MM.1S (cell line): ENCODE measurements at places on chromosomes 6 and 20.

DNA sequence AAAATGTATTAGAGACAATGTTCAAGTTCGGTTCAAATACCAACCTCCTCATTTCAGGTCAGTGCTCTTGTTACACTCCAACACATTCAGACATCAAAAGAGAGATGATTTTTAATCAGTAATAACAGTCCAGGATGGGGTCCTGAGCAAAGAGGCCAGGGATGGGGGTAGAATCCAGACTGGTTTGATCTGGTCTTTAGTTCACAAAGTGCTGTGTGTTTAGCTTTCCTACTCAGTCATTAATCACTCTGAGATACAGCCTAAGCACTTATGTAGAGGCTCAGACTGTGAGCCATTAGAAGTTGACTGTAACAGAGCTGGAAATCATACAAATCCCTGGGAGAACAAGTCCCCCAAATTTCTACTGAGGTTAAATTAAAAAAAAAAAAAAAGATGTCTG lies 241.6 kb downstream of the PTPRK start:
- DNase-seq = no peak

DNA sequence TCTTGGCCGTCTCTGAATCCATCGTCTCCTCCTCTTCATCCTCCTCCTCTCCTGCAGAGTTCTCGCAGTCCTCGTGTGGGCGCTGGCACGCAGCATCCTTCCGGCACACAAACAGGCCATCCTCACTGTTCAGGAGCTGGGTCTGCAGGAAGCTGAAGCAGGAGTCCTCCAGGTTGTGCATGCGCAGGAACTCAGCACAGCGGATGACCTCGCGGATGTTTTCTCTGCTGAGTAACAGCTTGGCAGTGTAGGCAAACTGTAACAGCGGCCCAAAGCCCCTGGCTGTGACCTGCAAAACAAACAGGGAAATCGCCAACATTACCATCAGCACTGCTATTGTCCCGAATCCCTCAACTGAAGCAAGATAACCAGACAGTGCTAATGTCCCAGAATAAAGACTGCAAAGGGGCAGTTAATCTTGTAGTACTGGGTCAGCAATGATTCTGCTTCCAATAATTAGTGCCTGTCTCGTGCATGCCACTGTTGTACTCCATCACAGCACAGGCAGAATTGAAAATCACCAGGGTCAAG lies 57.4 kb downstream of the GJA10 start:
- no peak for DNase-seq

- no peak for DNase-seq
These were observed 96.2 kb upstream of the VGLL2 start for GRCh38 chr6:117169064-117169665.

- no peak for DNase-seq
These were observed 5.2 kb downstream of the DNAH8 start for GRCh38 chr6:38720295-38720694.

DNA sequence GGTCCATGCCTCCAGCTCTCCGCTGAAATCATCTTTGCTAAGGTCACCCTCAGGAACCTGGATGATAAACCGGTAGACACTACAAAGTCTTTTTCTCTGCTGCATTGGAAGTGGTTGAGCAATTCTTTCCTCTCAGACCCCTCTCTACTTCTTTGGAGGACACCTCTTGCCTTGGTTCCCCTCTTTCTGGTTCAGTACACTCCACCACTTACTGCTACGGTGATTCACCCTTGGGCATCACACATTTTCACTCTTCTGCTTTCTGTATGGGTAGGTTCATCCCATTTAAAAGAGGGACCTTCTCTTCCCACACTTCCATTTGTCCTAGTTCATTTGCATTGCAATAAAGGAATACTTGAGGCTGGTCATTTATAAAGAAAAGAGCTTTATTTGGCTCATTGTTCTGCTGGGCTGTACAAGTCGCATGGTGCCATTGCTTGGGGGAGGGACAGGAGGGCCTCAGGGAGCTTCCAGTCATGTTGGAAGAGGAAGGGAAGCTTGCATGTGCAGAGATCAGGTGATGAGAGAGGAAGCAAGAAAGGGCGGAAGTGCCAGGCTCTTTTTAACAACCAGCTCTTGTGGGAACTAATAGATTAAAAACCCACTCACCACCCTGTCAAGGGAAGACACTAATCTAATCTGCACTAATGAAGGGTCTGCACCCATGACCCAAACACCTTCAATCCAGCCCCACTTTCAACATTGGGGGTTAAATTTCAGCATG lies 149.7 kb upstream of the TMEM170B start:
- DNase-seq = no peak

DNA sequence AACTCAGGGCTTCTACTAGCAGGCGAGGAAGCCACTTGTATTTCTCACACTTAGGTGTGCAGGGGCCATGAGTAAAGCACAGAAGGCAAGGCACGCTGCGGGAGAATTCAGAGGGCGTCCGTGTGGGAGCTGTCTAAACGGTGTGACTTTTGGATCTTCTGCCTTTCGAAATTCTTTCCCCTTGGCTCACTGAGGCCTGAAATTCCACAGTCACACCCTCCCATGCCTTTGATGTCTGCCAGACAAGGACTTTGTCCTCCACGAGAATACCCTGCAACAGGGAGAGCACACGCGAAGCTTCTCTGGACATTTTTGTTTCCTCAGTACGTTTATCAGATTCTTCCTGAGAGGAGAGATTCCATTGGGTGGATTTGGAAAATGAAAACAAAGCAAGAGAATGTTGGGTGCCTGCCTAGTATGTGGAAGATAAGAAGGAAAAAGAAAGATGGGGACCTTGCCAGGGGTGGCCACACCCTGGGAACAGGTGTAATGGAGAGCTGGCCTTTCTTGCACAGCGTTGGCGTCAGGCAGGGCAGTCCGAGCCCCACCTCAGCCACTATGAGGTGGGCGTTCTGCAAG lies 235.7 kb downstream of the MYLK4 start:
- DNase-seq = no peak
